ENCODE measurements at places on chromosomes 11 and 22.
A peak's percentile ranks its signal among the peaks of the same experiment; 100 is the strongest.

DNA sequence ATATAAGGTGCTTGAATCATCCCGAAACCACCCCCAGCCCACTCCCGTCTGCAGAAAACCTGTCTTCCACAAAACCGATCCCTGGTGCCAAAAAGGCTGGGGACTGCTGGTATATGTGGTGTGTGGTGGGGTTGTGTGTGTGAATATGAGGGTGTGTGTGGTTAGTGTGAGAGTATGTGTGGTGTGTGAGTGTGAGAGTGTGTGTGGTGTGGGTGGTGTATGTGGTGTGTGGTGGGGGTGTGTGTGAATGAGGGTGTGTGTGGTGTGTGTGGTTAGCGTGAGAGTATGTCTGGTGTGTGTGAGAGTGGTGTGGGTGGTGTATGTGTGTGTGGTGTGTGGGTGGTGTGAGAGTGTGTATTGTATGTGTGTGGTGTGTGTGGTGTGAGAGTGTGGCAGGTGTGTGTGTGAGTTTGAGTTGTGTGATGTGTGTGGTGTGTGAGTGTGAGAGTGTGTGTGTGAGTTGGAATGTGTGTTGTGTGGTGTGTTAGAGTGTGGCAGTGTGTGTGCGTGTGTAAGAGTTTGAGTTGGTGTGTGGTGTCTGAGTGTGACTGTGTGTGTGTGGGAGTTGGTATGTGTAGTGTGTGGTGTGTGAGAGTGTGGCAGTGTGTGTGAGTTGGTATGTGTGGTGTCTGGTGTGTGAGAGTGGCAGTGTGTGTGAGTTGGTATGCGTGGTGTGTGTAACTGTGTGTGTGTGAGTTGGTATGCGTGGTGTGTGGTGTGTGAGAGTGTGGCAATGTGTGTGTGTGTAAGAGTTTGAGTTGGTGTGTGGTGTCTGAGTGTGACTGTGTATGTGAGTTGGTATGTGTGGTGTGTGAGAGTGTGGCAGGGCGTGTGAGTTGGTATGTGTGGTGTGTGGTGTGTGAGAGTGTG, 6.5 kb downstream of the UPK3A start:
- DNase-seq = no peak

DNA sequence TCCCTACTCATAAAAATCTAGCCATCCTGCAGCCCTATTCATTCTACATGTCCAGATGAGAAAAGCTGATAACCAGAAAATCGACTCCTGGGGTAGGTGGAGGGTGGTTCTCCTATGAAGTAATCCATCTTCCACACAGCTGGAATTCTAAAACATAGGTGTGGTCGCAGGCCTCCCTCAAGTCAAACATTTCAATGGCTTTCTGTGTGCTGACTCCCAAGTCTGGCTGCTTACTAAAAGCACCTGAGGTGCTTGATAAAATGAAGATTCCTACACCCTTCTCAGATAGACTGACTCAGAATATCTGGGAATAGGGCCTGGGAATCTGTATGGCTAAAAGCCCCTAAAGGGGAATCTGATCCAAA, 26.1 kb downstream of the IRAG1 start:
- DNase-seq = no peak

DNA sequence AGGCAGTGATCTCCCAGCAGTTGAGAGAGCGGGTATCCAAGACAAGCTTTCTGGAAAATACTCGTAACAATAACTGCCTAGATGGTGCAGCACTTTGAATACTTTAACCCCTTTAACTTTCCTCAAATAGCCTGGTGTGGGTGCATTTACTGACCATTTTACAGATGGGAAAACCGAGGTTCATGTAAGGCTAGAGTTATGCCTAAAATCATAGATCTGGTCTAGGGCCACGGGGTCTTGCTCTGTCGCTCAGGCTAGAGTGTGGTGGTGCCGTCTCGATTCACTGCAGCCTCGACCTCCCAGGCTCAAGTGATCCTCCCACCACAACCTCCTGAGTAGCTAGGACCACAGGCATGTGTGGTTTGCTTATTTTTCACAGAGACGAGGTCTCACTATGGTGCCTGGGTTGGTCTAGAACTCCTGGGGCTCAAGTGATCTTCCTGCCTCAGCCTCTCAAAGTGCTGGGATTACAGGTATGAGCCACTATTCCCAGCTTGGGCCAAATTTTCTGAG, 269.2 kb upstream of the SYN3 start:
- DNase-seq = no peak

DNA sequence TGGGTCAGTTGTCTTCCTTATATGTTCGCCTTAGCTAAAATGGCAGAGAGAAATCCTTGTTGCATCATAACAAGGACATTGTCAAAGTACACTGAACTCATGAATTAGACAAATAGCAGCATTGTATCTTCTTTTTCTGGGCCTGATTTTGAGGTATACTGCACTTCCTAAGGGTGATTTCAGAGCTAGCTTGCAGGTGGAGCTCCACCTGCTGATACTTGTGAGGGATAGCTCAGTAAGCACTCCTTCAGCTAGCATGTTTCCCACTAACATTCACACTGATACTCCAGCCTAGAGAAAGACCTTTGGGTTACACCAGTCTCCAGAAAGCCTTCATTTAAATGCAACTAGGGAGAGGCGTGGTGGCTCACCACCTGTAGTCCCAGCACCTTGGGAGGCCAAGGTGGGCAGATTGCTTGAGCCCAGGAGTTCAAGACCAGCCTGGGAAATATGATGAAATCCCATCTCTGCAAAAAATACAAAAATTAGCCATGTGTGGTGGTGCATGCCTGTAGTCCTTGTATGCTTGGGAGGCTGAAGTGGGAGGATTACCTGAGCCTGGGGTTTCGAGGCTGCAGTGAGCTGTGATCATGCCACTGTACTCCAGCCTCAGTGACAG, 29.8 kb downstream of the JAM3 start:
- DNase-seq = no peak

DNA sequence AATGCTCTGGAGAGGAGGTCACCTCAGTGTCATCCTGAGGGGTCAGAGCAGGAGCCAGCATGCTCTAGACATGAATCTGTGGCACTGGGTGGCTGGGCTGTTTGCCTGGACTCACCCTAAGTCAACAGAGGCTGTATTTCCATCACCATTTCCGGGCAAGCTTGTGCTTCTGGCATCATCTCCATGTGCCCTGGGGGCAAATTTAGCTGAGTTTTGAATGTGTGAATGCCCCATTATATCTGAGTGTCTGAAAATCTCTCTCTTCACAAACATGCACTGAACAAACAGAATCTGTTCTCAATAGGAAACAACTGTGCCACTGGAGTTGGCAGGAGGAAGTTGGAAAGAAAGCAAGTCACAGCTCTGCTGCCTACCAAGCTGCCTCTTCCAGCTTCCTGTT, 356.2 kb downstream of the GRM5 start:
- peak; percentile 13 for DNase-seq

- no peak for DNase-seq
Observed at GRCh38 chr11:133947321-133947756, 9.4 kb downstream of the IGSF9B start.

DNA sequence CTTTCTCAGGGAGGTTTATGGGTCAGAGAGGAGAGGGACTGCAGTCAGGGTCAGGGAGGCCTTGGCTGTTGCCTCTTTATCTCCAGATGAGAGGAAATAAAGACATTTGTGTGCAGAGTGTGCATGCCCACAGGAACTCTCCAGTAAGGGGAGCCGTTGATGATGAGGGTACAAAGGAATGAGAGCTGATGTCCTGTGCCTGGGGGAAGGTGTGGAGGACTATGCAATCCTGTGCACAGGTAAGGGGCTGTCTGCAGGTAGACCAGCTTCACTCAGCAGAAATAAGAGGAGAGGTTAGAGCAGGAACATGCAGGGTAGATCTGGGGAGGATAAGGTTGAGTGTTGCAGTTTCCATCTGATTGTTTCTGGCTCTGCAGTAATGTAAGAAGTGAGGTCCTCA, 132.6 kb downstream of the NTM start:
- no peak for DNase-seq

- no peak for DNase-seq
Observed at GRCh38 chr11:11786234-11786633, 55.5 kb upstream of the USP47 start.

- no peak for DNase-seq
Observed at GRCh38 chr11:96472085-96472484, 82.3 kb downstream of the JRKL start.

- no peak for DNase-seq
Observed at GRCh38 chr11:66264383-66264782, 4.1 kb upstream of the RAB1B start.

DNA sequence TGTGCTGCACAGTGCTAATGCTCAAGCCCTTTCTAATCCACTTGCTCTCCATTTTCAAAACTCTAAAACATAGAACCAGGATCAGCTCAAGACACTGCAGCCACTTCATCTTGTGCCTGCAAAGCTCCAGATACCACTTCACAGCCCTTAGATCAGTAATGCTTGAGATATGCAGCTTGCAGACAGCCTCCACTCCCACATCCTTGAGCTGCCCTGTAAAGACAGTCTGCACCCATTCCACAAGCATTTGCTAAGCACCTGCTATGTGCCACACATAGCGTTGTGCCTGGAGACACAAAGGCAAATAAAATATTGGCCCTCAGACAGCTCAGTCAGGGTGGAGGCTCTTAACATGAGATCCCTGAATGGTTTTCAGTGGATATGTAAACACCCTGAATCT, 192.5 kb upstream of the SNX19 start:
- no peak for DNase-seq

- no peak for DNase-seq
Observed at GRCh38 chr22:47197773-47198500, 435.5 kb downstream of the TBC1D22A start.

Measured in amygdala (tissue), 56 donors.